ENCODE measurements at places on chromosomes 13 and 19.
A peak's percentile ranks its signal among the peaks of the same experiment; 100 is the strongest.

DNA sequence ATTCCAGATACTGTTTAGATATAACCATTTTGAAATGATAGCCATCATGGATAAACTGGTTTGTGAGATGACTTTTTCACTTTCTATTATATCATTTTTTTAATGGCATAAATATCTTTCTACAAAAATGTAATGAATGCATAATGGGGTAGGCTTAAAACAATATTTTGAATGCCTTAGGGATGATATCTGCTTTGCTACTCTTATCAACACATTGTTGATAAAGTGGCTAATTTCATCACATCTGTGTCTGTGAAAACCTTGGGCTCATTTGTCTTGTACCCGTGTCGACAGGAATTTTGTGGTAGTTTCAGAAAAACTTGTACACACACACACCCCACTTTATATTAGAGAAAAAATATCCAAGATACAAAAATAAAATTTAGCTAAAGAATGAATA lies 44.1 kb downstream of the SLITRK6 start:
- no peak for DNase-seq

DNA sequence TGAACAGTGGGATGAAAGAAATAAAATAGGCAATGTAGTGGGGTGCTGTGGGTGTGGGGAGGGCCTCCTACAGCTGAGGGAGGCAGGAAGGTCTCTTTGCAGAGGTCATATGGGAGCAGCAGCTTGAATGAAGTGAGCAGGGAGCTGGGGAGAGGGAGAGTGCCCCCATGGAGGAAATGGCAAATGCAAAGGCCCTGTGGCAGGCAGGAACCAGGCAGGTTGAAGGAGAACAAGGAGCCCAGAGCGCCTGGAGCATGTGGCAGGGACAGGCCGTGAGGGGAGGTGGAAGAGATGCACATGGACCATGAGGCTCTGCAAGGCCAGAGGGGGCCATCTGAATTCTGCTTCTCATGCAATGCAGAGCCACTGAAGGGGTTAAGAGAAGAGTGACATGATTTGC lies 191.8 kb downstream of the URI1 start:
- DNase-seq, result no peak

DNA sequence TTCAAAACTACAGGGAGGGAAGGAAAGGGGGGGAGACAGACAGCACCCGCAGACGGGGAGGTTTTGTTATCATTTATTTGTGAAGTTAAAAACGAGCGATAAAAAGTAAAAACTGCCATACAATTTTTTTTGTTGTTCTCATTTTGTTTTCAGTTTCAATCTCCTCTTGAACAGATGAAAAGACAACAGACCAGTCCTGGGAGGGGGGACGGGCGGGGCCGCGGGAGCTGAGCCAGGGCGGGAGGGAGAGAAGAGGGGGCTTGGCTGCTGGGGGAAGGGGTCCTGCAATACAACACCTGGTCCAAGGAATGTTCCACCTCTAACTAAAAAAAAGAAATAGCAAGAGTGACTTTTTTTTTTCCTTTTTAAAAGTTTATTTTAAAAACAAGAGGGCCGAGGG lies 11.3 kb downstream of the KHSRP start:
- no peak for DNase-seq

- no peak for DNase-seq
Measured at GRCh38 chr13:58300224-58300623, 668.7 kb downstream of the PCDH17 start.

DNA sequence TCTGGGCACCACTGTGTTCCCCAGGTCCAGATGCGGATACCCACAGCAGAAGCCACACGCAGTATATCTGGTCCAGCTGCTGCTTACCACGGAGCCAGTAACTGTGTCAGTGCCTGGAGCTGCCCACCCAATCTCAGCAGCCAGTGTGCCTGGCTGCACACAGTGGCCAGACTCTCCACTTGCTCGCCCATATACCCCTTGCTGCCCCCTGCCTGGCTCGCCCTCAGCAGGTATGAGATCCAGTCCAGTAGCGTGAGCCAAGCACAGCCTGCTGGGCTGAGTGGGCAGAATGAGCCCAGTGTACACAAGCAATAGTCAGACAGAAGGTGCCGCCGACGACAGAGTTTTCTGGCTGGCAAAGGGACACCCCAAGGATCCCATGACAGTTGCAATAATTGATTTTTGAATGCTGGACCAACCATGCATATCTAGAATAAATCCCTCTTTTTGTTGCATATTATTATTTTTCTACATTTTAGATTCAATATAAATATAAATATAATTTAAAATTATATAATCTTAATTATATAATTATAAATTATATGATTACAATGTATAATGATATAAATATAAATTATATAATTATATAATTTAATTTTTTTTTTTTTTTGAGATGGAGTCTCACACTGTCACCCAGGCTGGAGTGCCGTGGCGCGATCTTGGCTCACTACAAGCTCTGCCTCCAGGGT lies 918.8 kb upstream of the MIR17HG start:
- no peak for DNase-seq

- no peak for DNase-seq
Measured at GRCh38 chr19:6524311-6524710, 6.5 kb upstream of the TNFSF9 start.

DNA sequence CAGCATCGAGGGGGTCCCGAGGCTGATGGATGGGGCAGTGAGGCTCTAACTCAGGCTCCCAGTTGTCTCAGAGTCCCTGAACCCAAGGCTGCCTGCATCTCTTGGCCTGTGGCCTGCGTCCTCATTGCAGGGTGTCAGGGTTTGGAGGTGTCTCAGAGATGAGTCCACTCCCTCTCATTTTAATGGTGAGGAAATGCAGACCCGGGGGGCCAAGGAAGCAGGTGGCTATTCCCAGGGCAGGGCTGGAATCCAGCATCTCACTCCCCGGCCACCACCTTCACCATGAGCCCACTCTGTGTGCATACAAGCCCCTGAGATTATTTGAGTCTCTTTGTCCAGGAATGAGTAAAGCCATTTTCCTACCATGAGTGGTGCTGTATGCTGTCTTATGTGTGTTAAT lies 21.4 kb downstream of the TEX29 start:
- DNase-seq, result no peak

GRCh38 chr19:10505583-10506229 lies 2.5 kb upstream of the KEAP1 start:
- peak; percentile 68 for DNase-seq

- no peak for DNase-seq
Measured at GRCh38 chr13:50586414-50587083, 256.9 kb downstream of the DLEU7 start.

DNA sequence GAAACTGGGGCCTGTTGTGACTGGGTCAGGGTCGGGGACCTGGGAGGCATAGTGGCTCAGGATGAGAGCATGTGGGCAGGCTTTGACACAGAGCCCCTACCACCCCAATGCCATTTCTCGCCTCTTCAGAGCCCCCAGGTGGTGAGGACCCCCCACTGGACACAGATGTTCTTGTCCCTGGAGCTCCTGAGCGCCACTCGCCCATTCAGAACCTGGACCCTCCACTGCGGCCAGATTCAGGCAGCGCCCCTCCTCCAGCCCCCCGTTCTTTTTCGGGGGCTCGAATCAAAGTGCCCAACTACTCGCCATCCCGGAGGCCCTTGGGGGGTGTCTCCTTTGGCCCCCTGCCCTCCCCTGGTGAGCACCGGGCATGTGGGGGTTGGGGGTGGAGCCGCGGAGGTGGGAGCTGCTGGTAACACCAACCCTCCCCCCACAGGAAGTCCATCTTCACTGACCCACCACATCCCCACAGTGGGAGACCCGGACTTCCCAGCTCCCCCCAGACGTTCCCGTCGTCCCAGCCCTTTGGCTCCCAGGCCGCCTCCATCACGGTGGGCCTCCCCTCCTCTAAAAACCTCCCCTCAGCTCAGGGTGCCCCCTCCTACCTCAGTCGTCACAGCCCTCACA lies 10.4 kb downstream of the IGFLR1 start:
- no peak for DNase-seq

DNA sequence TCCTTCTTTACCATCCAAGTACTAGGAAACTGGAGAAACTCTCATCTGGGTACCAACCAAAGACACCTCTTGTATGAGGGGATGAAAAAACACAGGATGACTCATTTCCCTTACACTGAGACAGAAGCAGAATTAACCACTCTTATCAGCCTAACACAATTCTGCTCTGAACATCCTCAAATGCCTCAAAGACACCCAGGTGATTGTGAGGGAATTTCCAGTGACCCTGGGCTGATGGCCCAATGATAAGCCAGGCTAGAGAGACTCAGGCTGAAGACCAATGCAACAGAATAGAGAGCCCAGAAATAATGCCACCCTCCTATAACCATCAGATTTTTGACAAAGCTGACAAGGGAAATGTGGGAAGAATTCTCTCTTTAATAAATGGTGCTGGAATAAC lies 7.0 kb downstream of the ZNF737 start:
- peak; percentile 13 for DNase-seq

GRCh38 chr19:18049385-18049784 lies 37.3 kb downstream of the IL12RB1 start:
- DNase-seq, result peak; percentile 18

GRCh38 chr19:18046059-18046718 lies 38.2 kb downstream of the ARRDC2 start:
- DNase-seq, result peak; percentile 74

GRCh38 chr13:38990693-38991092 lies at the start of gene STOML3:
STOML3 (minus strand) TSS chr13:38990831; CDS start chr13:38990721, 110 bp downstream.
- peak; percentile 5 for DNase-seq

DNA sequence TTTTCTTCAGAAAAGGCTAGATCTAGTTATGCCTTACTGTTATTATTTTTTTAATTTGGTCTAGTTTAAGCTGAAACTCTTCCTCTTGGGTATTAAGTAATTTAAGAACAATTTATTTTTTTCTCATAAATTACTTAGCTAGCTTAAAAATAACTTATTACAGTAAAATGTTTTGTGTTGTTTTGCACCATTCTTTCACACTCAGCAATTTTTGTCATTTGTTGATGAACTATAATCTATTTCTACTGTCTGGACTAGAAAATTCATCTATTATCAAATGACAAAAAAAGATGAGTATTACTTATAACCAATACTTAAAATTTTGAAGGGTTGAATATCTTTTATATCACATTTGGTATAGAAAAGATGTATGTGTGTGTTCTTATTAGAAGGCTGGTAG lies 1.6 kb upstream of the LPAR6 start:
- no peak for DNase-seq

DNA sequence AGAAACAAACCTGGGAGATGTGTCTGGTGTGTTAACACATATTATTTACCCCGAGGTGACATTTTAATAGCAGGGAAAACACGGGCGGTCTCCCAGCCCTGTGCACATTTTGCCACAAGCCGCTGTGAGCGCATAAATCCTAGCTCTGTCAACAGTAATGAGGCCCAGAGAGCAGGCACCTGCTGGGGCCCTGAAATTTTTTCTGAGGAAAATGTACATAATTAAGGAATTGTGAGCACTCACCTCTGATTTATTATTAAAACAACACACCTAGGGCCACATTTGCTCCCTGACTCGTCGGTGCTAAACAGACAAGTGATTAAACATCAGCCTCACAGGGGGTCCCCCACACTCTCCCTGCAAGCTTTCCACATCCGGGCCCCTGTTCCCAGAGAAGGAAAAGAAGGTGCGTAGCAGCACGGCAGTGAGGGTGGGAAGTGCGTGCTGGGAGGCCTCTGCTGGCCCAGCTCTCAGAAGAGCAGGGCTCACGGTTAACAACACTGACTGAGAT lies 616.3 kb downstream of the UQCRFS1 start:
- DNase-seq, result no peak

- peak; percentile 36 for DNase-seq
Measured at GRCh38 chr19:20247016-20247683, 80.1 kb downstream of the ZNF486 start.

DNA sequence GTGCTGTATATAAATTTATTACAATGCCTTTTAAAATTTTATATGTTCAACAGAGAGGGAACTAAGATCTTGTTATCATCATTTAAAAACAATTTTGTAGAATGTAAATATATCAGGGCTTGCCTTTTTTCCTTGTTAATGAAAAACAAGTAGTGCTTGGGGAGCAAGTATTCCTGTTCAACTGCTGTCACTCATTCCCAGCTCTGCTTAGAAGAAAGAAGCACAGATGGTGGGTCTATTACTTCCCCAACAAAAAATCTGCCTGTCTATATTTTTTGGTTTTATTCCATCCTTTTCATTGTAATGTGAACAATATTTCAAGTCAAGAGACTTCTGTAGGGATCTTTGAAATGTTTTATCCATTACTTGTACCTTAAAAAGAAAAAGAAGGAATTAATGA lies 503.9 kb downstream of the GPC5 start:
- DNase-seq, result no peak

- DNase-seq, result peak; percentile 42
Measured at GRCh38 chr13:95660981-95661581, 15.9 kb upstream of the DNAJC3 start.

- DNase-seq, result peak; percentile 68
Measured at GRCh38 chr13:28047757-28048388, 52.5 kb downstream of the FLT3 start.

- DNase-seq, result peak; percentile 9
Measured at GRCh38 chr13:60328073-60328472, 68.9 kb upstream of the TDRD3 start.

DNA sequence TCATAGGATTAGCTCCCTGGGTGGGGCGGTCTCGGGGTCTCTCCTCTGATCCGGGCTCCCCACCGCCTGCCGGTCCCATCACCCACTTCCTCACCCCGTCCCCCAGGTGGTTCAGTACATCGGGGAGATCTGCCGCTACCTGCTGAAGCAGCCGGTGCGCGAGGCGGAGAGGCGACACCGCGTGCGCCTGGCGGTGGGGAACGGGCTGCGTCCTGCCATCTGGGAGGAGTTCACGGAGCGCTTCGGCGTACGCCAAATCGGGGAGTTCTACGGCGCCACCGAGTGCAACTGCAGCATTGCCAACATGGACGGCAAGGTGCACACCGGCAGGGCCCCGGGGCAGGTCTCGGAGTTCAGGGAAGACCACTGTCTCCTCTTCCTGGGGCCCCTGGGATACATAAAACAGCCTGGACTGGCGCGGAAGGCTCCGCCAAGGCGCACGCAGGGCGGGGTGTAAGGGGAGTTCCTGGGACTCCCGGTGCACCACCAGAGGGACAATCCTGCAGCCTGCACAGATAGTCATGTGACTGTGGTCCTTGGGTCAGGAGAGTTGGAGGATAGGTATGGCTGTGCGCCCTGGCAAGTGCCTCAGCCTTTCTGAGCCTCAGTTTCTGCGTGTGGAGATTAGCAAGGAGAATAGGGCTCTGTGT lies 14.2 kb upstream of the PGLS start:
- DNase-seq, result no peak

- DNase-seq, result no peak
Measured at GRCh38 chr19:48502350-48503018, 9.2 kb downstream of the LMTK3 start.

DNA sequence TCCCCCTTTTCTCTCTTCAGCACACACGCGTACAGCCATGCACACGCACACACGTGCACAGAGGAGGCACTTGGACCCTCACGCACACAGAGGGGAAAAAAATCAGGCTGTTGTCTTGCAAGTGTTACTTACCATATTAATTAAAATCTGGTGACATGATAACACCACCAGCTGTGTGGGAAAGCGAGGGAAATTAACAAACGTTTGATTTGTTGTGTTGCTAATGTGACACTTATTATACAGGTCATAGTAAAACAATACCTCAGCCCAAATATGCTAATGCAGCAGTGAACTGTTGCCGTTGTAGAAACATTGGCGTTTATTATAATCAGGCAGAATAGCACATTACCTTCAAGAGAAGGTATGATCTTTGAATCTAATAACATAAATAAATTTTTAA lies 211.7 kb downstream of the TEX29 start:
- no peak for DNase-seq

Data from iris pigment epithelial cell (primary cell).